ENCODE measurements at places on chromosomes 4 and X.

GRCh38 chr4:81724925-81725329 is 253.2 kb upstream of the RASGEF1B start:
- peak; percentile 59 for DNase-seq

GRCh38 chr4:185721190-185722028 is 90.6 kb downstream of the SORBS2 start:
- no peak for DNase-seq

DNA sequence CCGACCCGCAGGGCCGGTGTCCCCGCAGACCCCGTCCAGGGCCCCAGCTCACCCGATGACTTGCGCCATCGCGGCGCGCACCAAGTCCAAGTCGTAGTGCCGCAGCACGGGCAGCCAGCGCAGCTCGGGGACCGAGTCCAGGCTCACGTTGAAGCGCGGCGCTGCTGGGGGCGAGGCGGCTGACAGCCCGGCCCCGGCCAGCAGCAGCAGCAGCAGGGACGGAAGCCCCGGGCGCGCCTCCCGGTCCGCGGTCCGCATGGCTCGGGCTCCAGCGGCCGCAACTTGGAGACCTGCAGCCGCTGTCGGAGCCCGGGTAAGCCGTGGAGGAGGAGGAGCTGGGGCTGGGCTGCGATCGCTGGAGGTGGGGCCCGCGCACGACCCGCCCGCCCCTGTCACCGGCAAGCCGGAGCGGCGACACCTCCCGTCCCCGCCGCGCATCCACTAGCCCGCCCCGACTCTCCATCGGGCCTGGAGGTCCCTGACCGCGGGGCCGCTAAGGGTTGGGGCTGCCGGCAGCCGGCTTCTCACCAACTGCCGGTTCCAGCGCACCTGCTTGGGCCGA is at the start of gene NAAA:
TSS of gene NAAA (minus strand) at position 322 of the 562 bp plus-strand sequence. CDS start at position 258, 64 bp downstream.
- DNase-seq = peak; percentile 64

GRCh38 chr4:5238173-5238572 is 186.9 kb downstream of the STK32B start:
- no peak for DNase-seq

DNA sequence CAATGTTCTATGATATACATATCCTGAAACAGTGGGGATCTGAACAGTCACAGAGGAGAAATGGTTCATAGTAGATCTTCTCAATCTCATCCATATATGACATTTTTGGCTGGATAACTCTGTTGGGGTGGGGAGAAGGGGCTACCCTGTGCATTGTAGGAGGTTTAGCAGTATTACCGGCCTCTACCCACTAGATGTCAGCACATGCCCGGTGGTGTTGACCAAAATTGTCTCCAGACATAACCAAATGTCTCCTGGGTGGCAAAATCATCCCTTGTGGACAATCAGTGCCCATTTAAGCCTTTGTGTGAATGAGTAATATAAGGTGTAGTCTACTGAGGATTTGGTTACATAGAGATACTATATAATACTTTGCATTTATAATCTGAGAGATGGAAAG is 89.9 kb downstream of the PLS3 start:
- no peak for DNase-seq

DNA sequence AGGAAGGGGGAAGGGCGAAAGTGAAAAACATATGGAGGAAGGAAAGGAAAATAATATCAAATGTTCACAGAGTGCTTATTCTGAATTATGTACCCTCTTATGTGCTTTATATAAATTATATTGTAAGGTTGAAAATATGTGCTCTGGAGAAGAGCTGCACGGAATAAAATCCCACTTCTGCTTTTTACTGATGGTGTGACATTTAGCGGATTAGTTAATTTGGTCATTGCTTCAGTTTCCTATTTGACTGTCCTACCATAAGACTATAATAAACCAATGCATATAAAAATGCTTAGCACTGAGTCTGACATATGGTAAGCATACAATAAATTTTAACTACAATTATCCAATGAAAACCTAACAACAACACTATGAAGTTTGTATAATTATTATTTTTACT is 86.2 kb downstream of the NPFFR2 start:
- no peak for DNase-seq

- no peak for DNase-seq
These were observed 221.6 kb upstream of the FTHL17 start for GRCh38 chrX:31293409-31293808.

- DNase-seq = no peak
These were observed 187.0 kb downstream of the MID1 start for GRCh38 chrX:10433296-10433965.
